ENCODE measurements at places on chromosomes 5 and 9.

DNA sequence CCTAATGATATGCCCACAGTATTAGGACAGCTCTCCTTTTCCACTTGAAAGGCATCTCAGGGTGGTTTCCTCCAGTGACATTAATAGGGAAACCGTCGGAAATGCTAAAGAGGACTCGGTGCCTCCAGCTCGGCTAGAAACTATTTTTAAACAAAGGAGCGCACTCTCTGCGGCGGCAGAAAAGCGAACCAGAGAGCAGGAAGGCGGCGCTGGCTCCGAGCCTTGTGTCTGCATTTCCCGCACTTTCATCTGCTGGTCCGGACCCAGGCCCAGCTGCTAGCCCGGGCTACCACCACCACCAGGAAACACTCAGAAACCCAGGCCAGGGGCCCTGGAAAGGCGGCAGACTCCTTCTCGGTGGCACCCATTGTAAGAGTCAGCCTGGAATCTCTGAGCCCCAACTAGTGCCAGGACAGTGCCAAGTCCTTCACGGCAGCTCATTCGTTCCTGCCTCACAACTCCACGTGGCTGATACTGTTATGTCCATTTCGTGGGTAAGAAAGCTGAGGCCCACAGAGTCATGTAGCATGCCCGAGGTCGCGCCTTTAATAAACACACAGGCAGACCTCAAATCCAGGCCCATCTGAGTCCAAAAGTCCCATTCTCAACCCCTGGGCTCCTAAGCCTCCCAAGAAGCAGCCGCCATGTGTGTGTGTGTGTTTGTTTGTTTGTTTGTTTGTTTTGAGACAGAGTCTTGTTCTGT is 73.9 kb downstream of the VAV2 start:
- no peak for DNase-seq

- no peak for DNase-seq
Measured at GRCh38 chr9:35526087-35526801, 36.3 kb downstream of the RUSC2 start.

- DNase-seq: no peak
Measured at GRCh38 chr9:130908146-130908877, 11.7 kb upstream of the QRFP start.

DNA sequence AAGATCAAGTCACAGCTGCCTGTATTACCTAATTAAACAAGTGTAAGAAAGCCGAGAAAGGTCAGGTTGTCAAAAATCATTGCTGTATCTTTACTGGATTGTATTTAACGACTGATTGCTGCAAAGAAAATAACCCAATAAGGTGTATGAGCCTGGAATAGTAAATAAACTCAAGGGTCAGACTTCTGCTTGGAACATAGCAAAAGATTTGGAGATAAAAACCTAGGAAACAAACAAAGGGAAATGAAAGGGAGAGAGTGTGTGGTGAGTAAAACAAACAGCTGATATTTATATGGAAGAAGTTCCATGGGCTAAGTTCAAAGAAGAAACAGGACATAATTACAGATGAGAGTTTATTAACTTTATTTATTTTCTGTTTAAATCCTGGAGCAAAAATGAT is 354.0 kb downstream of the TLR4 start:
- no peak for DNase-seq

- no peak for DNase-seq
Measured at GRCh38 chr9:33202018-33202417, 34.9 kb upstream of the B4GALT1 start.

GRCh38 chr5:54833590-54833989 is 151.8 kb downstream of the ESM1 start:
- DNase-seq: no peak

GRCh38 chr9:123361086-123361730 is 5.2 kb downstream of the CRB2 start:
- no peak for DNase-seq

DNA sequence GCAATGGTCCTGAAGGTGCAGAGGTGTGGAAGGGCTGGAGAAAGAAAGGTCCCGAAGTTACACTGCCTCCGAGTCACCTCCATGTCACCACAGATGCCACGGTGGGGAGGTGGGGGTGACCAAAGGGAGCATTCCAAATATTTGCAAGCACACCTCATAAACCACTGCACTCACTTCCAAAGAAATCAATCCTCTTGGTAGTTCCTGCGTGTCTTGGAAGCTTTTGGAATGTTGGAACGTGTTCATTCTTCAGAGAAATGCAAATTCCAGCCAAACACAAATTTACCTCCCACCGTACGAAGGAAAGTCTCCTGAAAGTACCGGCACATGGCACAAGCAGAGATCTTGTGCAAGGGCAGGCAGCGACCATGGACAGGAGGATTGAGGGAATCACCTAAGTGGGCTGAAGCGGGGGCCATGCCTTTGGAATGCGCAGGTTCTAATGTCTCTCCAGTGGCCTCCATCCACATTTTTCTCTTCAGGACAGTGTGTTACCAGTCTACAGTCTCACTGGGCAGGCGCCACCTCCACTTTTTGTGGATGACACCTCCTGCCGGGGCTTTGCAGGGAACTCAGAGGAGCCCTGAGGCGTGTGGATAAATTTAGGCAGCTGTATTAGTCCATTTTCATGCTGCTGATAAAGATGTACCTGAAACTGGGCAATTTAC is 54.0 kb downstream of the NSUN2 start:
- no peak for DNase-seq

GRCh38 chr5:96869372-96869641 is 7.0 kb upstream of the ERAP2 start:
- no peak for DNase-seq

All from stimulated activated CD8-positive, alpha-beta memory T cell treated with anti-CD3 and anti-CD28 coated beads, Interleukin-7, amount 100 ng/mL, for 1 hour (primary cell).